Epithelial cell of proximal tubule (primary cell): ENCODE measurements at places on chromosomes 4 and X. TPM values are rescaled to one million over a fixed set of nuclear protein-coding genes. Genes with fewer than 3 reads are reported as not detected.

GRCh38 chrX:14832151-14832550, 40.7 kb downstream of the FANCB start:
- DNase-seq, result no peak

Gene HERC5
- 1.2 and 2.0 TPM in 2 replicates for total RNA-seq

Gene NOP14
- 26.0 and 35.1 TPM in 2 replicates for total RNA-seq

Gene PDLIM3
- 7.8 and 8.5 TPM in 2 replicates for total RNA-seq

- no peak for DNase-seq
Measured at GRCh38 chr4:123517971-123518370, 121.4 kb downstream of the SPRY1 start.

DNA sequence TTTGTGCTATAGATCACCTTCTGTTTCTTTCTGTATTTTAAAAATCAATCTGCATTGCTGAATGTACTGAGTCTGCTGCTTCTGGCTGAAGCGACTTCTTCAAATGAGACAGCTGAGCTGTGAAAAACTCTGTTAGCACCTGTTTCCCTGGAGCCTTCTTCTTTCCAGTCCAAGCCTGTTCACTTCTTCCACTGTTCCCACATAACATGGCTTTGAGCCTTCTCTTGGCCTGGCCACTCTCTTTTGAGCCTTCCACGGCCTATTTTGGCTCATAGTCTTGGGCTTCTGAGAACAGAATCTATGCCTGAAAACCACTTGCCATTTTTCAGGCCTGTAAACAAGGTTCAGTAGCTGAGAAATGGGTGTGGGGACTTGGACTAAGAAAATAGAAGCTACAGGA, 132.9 kb upstream of the IGFBP7 start:
- no peak for DNase-seq

Gene MSL3
- total RNA-seq, result 30.6 and 35.3 TPM in 2 replicates

GRCh38 chrX:65926095-65927019, 113.5 kb downstream of the VSIG4 start:
- DNase-seq, result no peak

- DNase-seq, result no peak
Measured at GRCh38 chrX:136528645-136529315, 3.2 kb upstream of the VGLL1 start.

Gene PAGE4
- not detected in 2 replicates for total RNA-seq
